Stimulated activated CD8-positive, alpha-beta memory T cell treated with anti-CD3 and anti-CD28 coated beads, Interleukin-2, amount 100 ng/mL, for 48 hours (primary cell): ENCODE measurements at places on chromosomes 12 and 14.

DNA sequence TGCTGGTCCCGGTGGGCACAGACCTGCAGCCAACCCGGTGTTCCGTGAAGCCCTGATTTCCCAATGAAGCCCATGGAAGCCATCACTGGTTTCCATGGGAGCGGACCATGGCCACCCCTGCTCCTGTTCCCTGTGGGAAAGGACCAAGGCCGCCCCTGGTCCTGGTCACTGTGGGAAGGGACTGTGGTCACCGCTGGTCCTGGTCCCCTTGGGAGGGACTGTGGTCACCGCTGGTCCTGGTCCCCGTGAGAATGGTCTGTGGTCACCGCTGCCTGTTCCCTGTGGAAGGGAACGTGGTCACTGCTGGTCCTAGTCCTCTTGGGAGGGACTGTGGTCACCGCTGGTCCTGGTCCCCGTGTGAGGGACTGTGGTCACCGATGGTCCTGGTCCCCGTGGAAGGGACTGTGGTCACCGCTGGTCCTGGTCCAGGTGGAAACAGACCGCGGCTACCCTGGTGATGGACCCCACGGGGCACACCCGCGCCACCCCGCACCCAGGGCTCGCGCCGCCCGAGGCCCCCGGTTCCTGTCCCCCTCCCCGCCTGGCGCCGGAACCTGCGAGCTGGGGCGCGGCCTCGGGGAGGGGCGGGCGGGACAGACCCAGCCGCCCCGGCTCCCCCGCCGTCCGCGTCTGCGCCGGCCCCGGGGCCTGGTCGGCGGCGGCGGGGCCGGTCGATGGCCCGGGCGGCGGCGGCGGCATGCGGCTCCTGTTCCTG, at the start of gene GLT1D1:
Gene GLT1D1, plus strand, starts transcription at position 594 of the 715 bp plus-strand sequence. Its CDS starts 104 bp downstream, at position 698.
- DNase-seq = no peak

DNA sequence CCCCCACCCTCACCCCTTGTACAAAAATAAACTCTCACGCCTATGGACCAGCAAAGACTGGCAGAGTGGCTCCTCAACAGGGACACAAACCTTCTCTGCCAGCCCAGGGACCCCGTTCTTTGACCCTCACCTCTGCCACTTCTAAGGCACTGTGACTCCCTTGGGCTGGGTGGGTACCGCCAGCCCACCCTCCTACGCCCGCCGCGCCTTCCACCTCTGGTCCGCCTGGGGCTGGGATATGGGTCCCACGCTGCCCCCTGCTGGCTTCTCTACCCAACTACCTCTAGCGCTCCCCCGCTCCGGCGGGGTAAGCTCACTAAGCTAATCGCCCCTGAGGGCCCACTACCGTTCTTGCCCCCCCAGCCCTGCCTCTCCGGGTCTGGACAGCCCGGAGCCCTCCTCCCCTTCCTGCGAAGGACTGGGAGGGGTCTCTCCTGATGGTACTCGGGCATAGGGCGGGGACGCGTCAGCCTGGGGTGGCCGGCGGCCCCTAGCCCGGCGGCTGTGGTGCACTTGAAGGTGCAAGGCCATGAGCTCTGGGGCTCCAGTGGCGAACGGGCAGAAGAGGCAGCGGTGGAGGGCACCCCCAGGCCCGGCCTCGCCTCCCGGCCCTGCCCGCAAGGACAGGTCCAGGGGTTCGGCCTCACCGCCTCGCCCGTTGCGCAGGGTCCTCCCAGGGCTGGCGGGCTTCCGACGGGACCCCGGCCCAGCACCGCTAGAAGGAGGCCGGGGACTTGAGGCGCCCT, 8.1 kb downstream of the ZNF219 start:
- peak; percentile 36 for DNase-seq

- DNase-seq = no peak
Measured at GRCh38 chr12:31849090-31849687, 110.0 kb upstream of the RESF1 start.

GRCh38 chr12:4938900-4939299, 29.2 kb downstream of the KCNA1 start:
- DNase-seq = no peak

DNA sequence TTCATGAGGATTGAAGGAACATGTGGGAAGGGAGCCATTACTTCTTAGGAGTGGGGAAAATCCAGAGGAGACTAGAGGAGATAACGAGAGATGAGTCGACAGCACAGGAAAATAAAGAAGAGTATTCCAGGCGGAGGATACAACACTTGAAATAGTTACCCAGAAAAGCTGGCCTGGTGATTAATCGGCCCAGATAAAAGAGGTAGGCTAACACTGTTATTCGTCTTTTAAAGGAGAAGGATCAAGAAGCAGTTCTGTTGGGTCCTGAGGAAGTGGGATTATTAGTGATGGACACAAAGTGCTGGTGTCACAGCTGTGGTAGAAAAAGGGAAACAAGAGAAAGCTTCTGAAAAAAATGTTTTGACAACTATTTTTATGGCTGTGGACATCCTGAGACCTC, 425.3 kb downstream of the ZFP36L1 start:
- DNase-seq = no peak

- peak; percentile 22 for DNase-seq
Measured at GRCh38 chr14:105330491-105330895, 15.9 kb downstream of the PACS2 start.

DNA sequence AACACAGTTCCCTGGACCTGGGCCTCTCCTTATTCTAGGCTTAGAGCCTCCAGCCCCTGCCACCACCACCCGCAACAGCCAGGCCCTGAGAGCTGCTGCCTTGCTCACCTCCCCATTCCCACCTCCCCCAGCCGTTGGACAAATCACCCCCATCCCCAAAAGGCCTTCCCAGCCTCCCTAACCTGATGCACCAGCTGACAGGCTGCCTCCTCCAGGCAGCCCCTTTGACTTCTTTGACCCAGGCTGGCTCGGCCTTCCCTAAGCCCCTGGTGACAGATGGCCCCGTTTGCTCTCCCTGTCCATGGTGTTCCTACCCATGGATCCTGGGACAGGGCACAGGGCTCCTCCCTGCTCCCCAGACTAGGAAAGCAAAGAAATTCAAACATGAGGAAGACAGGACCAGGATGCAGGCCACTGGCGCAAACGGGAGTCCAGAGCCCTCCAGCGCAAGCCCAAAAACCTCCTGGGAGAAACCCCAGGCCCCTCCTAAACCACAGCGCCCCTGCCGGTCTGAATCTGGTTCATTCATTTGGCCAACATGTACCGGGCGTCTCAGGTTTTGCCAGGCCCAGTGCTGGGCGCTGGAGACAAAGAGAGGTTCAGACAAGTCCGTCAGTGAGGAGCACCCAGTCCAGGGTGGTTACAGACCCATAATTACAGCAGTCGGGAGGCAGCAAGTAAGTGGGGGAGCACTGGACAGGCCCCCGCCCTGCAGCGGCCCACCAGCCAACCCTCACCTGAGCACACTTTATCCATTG, 2.4 kb downstream of the AKT1 start:
- DNase-seq = no peak

DNA sequence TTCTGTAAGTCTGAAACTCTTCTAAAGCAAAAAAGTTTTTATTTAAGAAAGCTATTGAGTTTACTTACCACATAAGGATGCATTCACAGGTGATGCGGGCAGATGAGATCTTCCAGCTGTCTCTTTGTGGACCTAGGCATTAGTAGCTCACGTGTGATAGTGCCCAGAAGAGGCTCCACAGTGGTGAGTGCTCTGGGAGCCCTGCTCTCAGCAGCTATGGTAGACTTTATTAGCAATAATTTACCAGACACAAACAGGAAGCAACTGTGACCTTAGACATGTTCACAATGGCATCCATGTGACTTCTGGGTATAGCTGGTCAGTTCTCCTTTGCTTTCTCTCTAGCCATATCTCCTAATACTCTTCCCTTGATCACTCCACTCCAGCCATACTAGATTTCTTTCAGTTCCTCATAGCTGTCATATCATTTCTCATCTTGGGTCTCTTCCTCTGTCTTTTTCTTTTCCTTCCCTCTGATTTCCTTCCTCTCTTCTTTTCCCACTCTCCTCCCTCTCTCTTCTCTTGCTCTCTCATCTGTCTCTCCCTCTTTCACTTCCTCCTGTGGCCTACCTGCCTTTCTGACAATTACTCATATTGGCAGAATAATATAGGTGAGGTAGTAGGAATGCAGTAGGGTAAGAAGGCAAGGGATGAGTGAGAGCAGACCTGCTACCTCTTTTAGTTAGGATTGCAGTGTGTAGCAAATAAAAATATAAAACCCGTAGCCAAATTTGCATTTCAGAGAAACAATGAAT, 75.2 kb upstream of the SCAF11 start:
- no peak for DNase-seq

- DNase-seq = no peak
Measured at GRCh38 chr12:113609692-113610469, 138.2 kb upstream of the LHX5 start.

DNA sequence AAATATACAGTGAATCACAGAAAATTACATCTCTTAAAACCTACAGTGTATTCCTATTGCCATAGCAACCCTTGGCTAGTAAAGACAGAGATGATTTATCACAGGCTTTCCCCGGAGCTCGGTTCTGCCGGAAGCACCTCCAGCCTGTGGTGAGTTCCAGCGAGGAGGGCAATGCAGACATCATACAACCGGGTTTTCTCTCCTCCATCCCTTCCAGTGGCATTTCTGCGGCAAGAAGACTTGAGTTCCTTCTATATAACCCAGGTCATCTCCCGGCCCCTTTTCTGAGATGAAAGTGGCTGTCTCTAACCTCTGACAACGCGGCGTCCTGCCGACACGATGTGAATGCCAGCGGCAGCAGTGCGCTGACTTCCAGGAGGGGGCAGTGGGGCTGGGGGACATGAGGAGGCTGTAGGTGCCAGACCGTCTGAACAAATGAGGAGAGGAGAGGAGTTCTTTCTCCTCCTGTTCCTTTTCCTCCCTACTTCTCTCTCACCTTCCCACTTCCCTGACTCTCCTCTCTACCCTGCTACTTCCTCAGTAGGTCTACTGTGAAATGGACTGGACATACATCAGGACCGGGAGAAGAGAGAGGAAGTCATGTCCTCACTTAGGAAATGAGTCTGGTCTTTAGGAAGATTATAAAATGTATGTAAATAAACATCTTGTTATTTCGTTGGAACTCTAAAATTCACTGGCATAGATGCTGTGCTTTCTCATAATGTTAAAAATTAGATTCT, 68.6 kb upstream of the MAX start:
- peak; percentile 21 for DNase-seq

DNA sequence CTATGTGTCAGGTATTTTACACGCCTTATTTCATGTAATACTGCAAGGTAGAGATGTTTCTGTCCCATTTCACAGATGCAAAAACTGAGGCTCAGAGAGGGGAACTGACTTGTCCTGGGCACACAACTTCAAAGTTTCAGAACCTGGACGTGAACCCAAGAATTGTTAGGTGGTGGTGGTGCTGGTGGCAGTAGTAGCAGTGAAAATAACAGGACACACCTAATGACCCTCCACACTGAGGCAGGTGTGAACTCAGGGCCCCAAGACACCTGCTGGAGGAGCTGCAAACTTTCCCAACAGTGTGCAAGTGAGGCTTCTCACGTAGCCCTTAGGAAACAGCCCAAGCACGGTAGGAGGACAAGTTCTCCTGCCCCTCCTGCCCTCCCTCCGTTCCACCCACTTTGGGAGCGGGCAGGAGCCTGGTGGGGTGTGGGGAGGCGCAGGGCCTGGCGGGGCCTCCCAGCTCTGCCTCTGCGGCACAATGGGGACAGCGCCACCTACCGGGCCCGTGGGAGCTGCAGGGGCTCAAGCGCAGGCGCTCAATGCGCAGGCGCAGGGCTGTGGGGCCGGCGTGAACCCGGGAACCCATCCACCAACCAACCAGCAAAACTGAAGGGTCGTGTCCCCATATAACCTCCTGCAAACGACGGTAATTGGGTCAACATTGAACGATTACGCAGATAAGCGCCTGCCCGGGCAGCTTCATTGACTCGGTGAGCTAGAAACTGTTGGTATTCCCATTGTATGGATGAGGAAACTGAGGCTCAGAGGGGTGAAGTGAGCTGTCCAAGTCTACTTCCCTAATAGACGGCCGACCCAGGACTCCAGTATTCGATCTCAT, 12.0 kb upstream of the TRPV4 start:
- DNase-seq = peak; percentile 87

- DNase-seq = no peak
Measured at GRCh38 chr12:102995372-102995771, 37.9 kb downstream of the ASCL1 start.

GRCh38 chr14:101228949-101229541, 325.5 kb upstream of the RTL1 start:
- no peak for DNase-seq

- DNase-seq = no peak
Measured at GRCh38 chr12:95203487-95204030, 13.7 kb downstream of the FGD6 start.

GRCh38 chr12:26056335-26056734, 68.5 kb downstream of the BHLHE41 start:
- DNase-seq = no peak

GRCh38 chr14:24171422-24172260, at the start of gene REC8:
Gene REC8, plus strand, starts transcription at chr14:24172080. Its CDS starts 473 bp downstream, at chr14:24172553.
- DNase-seq = peak; percentile 71

GRCh38 chr12:18849080-18849479, 111.2 kb downstream of the CAPZA3 start:
- no peak for DNase-seq

DNA sequence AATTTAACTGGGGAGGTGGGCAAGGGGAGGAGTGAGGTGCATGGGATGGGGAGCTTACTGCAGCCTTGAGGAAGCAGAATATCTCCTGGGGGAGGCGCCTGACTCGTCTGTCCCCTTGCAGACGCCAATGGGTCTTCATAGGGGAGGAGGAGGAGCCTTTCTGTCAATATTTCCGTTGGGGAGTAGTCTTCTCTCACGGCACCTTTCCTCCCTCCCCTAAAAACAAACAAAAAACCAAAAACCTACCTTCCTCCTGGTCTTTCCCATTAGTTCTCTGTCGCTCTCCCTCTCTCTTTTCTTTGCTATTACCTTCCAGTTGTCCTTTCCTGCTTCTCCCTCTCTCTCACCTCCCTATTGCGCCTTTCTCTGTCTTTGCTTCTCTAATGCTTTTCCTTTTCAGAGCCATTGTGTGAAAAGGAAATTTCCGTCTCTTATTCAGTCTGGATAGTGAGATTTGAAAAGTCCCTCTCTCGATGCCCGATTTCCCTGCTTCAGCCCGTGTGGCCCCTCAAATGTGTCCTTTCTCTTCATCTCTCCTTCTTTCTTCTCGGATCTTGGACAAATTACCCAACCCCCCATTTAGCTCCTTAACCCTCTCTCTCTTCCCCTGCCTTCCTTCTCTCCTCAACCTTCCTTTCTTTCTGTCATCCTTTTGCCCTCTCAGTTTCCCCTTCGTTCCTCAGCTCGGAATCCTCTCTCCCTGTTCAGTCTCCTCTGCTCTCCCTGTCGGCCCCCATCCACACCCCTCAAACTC, 5.9 kb downstream of the GPR84 start:
- DNase-seq = no peak

GRCh38 chr12:72010356-72010755, 71.7 kb downstream of the TPH2 start:
- no peak for DNase-seq

- no peak for DNase-seq
Measured at GRCh38 chr12:78088391-78088832, 257.7 kb downstream of the NAV3 start.

DNA sequence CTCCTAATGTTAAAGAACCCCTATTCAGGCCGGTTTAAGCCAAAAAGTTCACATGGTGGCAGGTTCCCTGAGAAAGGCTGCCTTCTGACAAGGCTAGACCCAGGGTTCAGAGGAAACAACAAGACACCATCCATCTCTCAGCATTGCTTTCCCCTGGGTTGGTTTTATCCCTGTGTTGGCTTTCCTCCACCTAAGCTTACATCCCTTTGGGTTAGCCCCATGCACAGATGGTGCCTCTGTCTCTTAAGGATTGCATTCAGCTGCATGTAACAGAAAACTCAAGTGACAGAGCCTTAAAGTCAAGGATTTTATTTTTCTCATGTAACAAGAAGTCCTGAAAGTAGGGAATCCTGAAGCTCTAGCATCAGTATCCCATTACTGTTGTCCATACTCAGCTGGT, 42.8 kb upstream of the RIN3 start:
- no peak for DNase-seq
